COLO829 (cell line): ENCODE measurements at places on chromosomes 2 and 18.

DNA sequence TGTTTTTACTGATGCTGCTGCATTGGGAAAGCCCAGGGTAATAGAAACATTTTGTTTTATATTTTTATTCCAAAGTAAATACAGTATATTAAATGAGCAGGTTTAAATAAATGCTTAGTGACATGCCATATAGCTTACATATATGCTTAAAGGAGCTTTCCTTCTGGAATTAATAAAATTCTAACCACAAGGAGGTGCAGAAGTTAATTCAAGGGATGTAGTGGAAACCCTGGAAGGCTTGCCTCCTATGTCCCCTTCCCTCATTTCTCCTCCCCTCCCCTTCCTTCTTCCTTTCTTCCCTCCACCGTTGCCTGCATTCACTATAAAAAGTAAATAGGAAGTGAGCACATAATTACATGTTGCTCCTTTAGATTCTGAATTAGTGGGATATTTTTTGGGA lies 96.3 kb downstream of the UBE2E3 start:
- no peak for DNase-seq

GRCh38 chr2:54586062-54586461 lies 129.9 kb downstream of the SPTBN1 start:
- no peak for DNase-seq

GRCh38 chr2:133293544-133294353 lies 274.5 kb downstream of the NCKAP5 start:
- no peak for DNase-seq

DNA sequence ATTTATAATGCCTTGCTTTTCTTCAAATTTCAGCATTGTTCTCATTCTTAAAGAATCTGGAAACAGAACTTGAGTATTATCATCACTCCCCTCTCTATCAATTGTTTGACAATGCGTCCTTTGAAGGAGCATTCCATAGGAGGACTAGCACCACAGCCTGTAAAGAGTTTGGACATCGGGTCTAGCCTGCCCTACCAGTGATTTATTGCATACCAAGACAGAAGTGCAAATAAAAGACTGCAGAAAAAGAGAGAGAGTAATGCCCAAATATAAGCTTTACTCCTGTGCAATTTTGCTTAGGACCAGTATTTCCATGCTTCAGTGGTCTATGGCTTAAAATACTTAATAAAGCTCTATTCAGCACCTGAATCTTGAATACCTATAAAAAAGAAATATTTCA lies 55.4 kb upstream of the MAP2 start:
- DNase-seq: no peak

GRCh38 chr18:1062588-1062987 lies 157.9 kb downstream of the ADCYAP1 start:
- DNase-seq: no peak

- DNase-seq: no peak
These were observed 38.0 kb downstream of the ACKR3 start for GRCh38 chr2:236607471-236608187.

DNA sequence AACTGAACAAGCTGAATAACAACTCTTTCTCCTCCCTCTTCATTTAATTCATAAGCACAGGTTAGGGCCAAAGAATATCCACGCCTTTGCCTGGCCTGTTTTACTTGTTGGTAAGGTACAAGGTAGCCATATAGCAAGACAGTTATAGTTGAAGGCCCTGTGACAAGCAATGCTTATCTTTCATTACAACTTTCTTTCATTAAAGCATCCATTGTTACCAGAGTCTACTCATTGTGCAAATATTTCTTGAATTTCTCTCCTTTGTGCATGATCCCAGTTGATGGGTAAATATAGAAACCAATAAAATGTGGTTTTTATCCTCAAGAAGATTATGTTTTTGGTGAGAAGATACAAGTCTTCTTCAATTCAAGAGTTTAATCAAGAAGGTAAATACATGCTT lies 140.2 kb downstream of the UBE2E3 start:
- DNase-seq: peak; percentile 16

GRCh38 chr2:30221531-30221930 lies 9.8 kb upstream of the LBH start:
- no peak for DNase-seq

DNA sequence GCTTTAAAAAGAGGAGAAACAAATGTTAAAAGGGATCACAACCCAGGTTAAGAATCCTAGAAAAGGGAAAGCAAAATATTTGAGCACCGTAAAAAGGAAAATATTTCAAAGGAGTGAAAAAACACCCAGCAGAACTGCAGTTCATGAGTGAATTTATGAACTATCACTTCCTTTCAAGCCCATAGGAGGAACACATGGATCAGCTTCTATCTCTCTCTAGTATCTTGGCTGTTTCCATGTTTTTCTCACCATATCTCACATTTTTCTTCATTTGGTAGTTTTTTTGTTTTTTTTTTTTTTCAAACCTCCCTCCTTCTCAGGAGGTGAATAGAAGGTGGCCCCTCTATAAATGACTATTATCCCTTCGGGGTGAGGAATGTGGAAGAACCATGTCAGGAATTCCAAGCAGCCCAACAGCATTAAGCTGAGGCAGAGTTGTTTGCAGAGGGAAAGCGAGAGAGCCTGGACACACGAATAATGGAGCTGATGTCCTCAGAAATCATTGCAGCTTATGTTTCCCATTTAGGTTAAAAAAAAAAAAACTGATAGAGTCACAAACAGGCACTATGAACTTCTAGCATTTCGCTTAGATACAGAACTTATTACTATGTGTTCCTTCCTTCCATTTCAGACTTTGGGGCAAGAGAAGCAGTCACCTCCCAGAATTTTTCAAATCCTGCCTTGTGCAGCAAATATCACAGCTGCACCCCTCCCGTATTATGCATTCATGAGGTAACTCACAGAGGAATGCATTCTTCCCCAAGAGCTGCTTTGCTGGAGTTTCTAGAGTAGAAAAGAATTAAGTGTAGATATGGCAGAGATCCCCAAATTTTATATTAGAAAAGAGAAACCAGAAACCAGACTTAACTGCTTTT lies 315.6 kb downstream of the IRS1 start:
- DNase-seq: no peak

DNA sequence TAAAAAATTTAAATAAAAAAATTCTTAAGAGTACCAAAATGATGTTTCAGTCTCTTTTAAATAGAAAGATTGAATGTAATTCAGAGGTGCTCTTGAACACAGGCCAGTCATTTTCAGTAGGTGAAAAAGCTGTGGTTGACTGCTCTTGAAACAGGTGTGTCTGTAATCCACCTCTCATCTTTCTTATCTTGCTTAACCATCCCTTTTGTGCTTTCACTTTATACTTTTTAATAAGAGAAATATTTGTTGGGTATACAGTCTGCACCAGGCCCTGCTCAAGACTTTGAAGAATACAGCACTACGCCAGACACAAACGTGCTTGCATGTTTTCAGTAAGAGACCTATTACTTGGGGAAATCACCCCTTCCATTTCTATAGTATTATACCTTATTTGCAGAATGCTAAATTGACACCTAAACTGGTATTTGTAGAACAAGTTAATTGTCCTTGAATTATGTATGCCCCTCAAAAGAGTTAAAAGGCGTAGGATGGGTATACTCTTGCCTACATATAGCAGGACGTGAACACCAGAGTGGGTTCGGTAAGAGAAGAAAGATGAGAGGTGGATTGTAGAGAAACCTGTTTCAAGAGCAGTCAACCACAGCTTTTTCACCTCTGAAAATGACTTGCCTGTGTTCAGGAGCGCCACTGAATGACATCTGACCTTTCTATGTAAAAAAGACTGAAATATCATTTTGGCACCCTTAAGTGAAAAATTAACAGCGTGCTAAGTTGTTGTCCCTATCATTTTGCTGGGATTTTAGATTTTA lies 4.0 kb upstream of the RTN4 start:
- DNase-seq: no peak

DNA sequence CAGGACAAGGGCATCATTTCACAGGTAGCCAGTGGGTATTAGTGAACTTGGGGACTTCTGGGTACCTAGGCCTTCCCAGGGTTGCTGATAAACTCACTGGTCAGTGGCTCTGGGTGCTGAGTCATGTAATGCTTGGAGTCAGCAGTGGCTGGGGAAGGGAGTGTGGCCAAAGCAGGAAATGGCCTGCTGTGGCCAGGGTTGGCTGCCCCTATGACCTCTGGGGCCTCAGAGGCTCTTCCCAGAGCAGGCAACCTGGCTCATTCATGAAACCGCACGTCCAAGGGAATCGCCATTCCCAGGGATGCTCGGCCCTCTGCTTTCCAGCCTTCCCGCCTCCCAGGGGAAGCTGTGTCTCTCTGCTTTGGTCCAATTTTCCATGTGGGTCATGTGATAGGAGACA lies 294.9 kb downstream of the DYSF start:
- no peak for DNase-seq

- no peak for DNase-seq
These were observed 158.5 kb downstream of the COPS8 start for GRCh38 chr2:237244178-237244577.

- no peak for DNase-seq
These were observed 678.0 kb upstream of the ZEB2 start for GRCh38 chr2:145197944-145198343.

DNA sequence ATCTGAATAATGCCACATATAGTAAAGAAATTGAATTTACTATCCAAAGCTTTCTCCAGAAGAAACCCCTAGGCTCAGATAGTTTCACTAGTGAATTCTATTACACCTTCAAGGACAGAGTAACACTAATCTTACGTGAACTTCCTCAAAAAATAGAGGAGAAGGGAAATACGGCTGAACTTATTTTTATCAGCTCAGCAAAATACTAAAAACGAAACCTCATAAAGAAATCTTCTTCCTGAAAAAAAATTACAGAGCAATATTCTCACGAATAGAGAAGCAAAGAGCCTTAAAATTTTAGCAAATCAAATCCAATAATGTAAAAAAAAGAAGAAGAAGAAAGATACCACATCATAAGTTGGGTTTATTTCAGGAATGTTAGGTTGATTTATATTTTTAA lies 14.7 kb downstream of the CAPN13 start:
- no peak for DNase-seq

- DNase-seq: no peak
These were observed 13.6 kb downstream of the EN1 start for GRCh38 chr2:118833716-118834439.

- DNase-seq: no peak
These were observed 49.7 kb downstream of the RIF1 start for GRCh38 chr2:151459358-151459757.
